Hair follicle dermal papilla cell (primary cell): ENCODE measurements at places on chromosomes 3 and 15. TPM values are rescaled to one million over a fixed set of nuclear protein-coding genes. Genes with fewer than 3 reads are reported as not detected.

The CCR2 gene
- not detected in 2 replicates for total RNA-seq

The AMOTL2 gene
- 529 and 611 TPM in 2 replicates for total RNA-seq

The ARPIN gene
- 14.8 and 18.0 TPM in 2 replicates for total RNA-seq

The KATNBL1 gene
- 42.1 and 47.1 TPM in 2 replicates for total RNA-seq

The SLC24A5 gene
- total RNA-seq: 0.16 TPM in 1 of 2 replicates, not detected in the other

The NDN gene
- total RNA-seq: 67.3 and 68.5 TPM in 2 replicates
